ENCODE measurements at places on chromosomes 2 and 18.
A peak's percentile ranks its signal among the peaks of the same experiment; 100 is the strongest.

DNA sequence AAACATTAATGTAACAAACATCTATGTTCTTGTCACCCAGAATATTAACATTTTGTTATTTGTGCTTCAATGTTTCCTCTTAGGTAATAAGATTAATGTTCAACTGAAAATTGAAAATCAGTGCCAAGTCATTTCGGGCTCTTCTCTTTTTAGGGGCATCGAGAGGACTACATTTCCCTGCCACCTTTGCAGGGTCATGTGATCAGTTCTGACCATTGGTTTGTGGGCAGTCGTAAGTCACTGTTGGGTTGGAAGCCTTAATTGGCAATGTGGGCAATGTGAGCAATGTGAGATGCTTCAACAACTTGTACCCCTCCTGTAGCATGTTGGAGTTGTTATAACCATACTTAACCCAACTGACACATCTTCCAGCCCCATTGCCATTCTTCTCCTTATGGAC, 10.1 kb upstream of the CYRIA start:
- no peak for DNase-seq

DNA sequence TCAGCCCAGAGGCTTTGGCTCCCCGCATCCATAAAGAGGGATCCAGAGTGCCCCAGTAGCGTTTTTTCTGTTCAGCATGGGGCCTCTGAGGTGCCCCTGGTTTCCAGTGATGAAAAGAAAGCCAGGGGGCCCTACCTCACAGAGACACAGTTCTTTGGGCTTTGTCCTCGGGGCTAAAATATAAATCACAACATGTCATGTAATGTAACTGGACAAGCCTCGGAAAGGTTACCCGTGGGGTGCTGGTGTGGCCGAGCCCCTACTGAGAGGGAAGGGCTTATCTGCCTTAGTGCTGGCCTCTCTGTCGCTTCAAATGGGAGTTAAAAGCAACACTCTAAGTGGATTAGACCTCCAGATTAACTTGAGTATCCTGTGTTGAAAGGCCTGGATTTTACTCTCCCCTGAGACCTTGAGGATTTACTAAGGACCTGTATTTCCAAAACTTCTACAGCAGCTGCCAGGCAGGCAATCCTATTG, 251.6 kb upstream of the APCDD1 start:
- DNase-seq, result no peak

- DNase-seq, result no peak
Observed at GRCh38 chr2:132980304-132980703, 310.3 kb upstream of the LYPD1 start.

- DNase-seq, result no peak
Observed at GRCh38 chr2:187453078-187453641, 5.1 kb upstream of the CALCRL start.

GRCh38 chr2:211762479-211762878, 776.1 kb downstream of the ERBB4 start:
- DNase-seq, result no peak

- DNase-seq, result no peak
Observed at GRCh38 chr2:17628349-17629261, 88.1 kb downstream of the VSNL1 start.

DNA sequence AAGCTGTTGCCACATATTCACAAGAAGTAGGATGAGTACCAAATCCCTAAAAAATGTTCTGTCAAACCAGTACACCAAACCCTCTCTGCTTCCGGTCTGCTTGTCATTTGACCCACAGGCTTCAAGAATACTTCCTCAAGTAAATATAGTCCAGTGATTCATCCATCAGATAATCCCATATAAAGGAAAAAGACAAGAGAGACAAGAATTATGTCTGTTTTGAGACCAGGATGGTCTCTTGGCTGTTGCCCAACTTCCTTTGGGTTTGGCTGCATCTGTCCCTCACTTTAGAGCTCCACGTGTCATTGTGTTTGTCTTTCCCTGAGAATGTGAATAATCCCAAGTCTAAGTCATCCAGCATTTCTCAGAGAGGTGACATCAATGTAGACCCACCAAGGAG, 91.5 kb upstream of the NRP2 start:
- DNase-seq, result no peak

- DNase-seq, result no peak
Observed at GRCh38 chr2:137508739-137509384, 455.4 kb upstream of the HNMT start.

- no peak for DNase-seq
Observed at GRCh38 chr2:175356901-175357300, 175.4 kb upstream of the ATP5MC3 start.

DNA sequence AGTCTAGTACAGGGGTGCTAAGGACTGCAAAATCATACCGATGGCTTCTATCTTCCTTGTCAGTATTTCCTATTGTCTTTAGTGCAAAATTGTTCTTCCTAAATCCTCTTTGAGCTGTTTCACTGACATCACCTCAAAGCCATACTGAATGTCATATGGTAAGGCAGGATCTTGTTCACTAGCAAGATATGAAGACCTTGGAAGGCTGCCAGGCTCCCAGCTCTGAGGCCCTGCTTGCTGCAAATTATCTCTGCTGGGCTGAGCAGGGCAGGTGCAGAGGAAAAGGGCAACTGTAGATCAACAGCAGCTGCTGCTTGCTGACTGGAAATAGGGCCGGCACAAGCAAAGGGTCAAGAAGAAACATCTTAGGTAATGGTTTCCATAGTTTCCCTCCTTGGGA, 58.2 kb downstream of the PMAIP1 start:
- DNase-seq, result peak; percentile 69

- no peak for DNase-seq
Observed at GRCh38 chr2:156457523-156458517, 21.6 kb downstream of the GPD2 start.

- DNase-seq, result no peak
Observed at GRCh38 chr2:236558993-236559978, 10.3 kb upstream of the ACKR3 start.

GRCh38 chr2:46800218-46800617, 115.4 kb downstream of the MCFD2 start:
- DNase-seq, result no peak

GRCh38 chr2:160201849-160202539, 1.9 kb upstream of the ITGB6 start:
- DNase-seq, result no peak

All from NCI-H2029 treated with DMSO at 0.1 percent for 48 hours (cell line).